ENCODE measurements at places on chromosomes 2 and 18. TPM values are rescaled to one million over a fixed set of nuclear protein-coding genes. Genes with fewer than 3 reads are reported as not detected.

GRCh38 chr2:40357667-40358066 is 94.2 kb downstream of the SLC8A1 start:
- no peak overlapping the region for H3K27ac ChIP-seq
- no peak for DNase-seq
- H3K27me3 ChIP-seq: no peaks in the 10 kb centered on the region
- H3K4me3 ChIP-seq: no peak overlapping the region

DNA sequence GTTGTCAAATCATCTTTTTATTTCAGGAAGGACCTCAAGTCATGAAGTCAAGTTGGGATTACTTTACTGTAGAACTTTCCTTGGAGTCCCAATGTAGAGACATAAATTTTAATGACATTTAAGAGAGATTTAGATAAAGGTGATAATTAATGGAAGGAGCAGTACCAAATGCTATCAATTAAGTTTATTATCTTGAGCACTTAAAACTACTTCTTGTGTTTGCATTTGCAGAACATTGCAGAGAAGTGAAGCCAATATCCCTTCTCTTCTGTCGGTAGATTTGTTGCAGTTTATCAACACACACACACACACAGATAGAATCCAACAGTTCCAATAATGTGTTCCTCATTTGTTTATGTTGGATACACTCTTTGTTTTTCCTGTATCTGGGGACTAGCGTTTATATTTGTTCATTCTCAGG is 570.7 kb downstream of the EPHA4 start:
- H3K27ac ChIP-seq: no peak overlapping the region
- no peaks in the 10 kb centered on the region for H3K36me3 ChIP-seq
- no peaks in the 10 kb centered on the region for H3K27me3 ChIP-seq

- no peak for DNase-seq
- H3K36me3 ChIP-seq: no peaks in the 10 kb centered on the region
- no peak overlapping the region for H3K27ac ChIP-seq
- no peaks in the 10 kb centered on the region for H3K27me3 ChIP-seq
These were observed 29.9 kb upstream of the KIDINS220 start for GRCh38 chr2:8867363-8867762.

DNA sequence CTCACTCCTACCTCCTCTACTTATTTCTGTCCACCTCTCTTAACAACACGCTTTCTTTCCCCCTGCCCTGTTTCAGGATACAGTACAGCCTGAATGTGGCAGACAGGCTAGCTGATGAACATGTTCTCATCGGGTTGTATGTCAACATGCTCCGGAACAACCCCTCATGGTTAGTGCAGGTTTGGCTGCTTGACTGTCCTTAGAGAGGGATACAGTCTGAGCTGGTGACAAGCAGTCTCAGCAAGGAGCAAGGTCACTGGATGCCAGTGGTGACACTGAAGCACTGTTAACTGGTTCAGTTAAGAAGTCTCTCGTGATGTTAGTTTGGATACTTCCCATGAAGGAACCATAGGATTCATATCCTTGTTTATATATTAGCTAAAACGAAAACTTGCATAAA is 128.6 kb downstream of the DTNA start:
- peaks cover 3% of the 10 kb centered on the region for H3K4me1 ChIP-seq
- H3K27ac ChIP-seq: no peak overlapping the region
- H3K36me3 ChIP-seq: no peaks in the 10 kb centered on the region
- DNase-seq: no peak
- H3K4me3 ChIP-seq: no peak overlapping the region

DNA sequence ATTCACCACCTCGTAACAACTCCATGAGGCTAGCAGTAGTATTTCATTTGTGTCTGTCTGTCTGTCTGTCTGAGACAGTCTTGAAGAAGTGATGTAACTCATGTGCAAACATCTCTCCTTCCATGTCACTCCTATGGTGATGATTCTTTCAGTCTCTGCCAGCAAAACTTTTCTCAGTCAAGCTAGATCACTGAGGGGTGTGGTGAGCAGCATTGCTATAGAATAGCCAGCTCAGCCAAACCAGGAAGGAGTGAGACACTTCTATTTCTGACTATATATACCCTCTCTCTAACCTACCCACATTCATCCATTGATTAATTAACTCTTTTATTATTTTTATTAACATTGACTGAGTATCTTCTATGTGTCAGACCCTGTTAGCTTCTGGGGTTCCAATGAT is 1095.1 kb upstream of the GYPC start:
- H3K27me3 ChIP-seq: no peaks in the 10 kb centered on the region
- DNase-seq: no peak
- H3K36me3 ChIP-seq: no peaks in the 10 kb centered on the region
- no peaks in the 10 kb centered on the region for H3K4me1 ChIP-seq
- no peak overlapping the region for H3K4me3 ChIP-seq

GRCh38 chr18:55314615-55315237 is 273.3 kb downstream of the TCF4 start:
- H3K27ac ChIP-seq: no peak overlapping the region
- H3K36me3 ChIP-seq: no peaks in the 10 kb centered on the region
- peaks cover 9% of the 10 kb centered on the region for H3K4me1 ChIP-seq
- no peak overlapping the region for H3K4me3 ChIP-seq

DNA sequence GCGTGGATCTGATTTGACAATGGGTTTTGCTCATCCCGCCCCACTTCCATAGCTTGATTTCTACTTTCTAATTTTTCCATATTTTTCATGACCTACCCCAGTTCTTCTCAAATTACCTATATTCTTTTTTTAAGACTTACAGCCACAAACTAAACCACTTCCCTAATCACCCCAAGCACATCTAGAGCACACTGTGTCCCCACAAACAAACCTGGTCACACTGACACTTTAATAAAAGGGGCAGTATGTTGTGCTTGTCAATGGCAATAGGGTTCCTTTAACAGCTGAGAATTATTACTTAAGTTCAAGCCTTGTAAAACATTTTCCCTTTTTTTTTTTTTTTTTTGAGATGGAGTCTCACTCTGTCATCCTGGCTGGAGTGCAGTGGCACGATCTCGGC is 47.1 kb downstream of the MREG start:
- H3K36me3 ChIP-seq: no peaks in the 10 kb centered on the region
- no peak overlapping the region for H3K27ac ChIP-seq
- H3K4me3 ChIP-seq: no peak overlapping the region
- H3K4me1 ChIP-seq: peaks cover 7% of the 10 kb centered on the region

- no peaks in the 10 kb centered on the region for H3K4me1 ChIP-seq
- no peaks in the 10 kb centered on the region for H3K36me3 ChIP-seq
- no peak for DNase-seq
These were observed 73.6 kb downstream of the RND3 start for GRCh38 chr2:150413910-150414309.

GRCh38 chr2:200138391-200139124 is 167.9 kb upstream of the SPATS2L start:
- H3K27me3 ChIP-seq: no peaks in the 10 kb centered on the region
- no peaks in the 10 kb centered on the region for H3K4me1 ChIP-seq
- H3K4me3 ChIP-seq: no peak overlapping the region
- no peaks in the 10 kb centered on the region for H3K36me3 ChIP-seq
- DNase-seq: no peak

GRCh38 chr2:55910077-55910476 is 13.5 kb downstream of the EFEMP1 start:
- DNase-seq: no peak
- H3K4me1 ChIP-seq: no peaks in the 10 kb centered on the region
- no peak overlapping the region for H3K4me3 ChIP-seq
- no peaks in the 10 kb centered on the region for H3K27me3 ChIP-seq

SCTR gene
- 1.1 TPM for total RNA-seq

SNTG2 gene
- 10.2 TPM for total RNA-seq

NEURL3 gene
- total RNA-seq: 1.3 TPM
